ENCODE measurements at places on chromosomes 3 and 15.

GRCh38 chr3:189294649-189295048 is 122.9 kb downstream of the TPRG1 start:
- no peak for DNase-seq

DNA sequence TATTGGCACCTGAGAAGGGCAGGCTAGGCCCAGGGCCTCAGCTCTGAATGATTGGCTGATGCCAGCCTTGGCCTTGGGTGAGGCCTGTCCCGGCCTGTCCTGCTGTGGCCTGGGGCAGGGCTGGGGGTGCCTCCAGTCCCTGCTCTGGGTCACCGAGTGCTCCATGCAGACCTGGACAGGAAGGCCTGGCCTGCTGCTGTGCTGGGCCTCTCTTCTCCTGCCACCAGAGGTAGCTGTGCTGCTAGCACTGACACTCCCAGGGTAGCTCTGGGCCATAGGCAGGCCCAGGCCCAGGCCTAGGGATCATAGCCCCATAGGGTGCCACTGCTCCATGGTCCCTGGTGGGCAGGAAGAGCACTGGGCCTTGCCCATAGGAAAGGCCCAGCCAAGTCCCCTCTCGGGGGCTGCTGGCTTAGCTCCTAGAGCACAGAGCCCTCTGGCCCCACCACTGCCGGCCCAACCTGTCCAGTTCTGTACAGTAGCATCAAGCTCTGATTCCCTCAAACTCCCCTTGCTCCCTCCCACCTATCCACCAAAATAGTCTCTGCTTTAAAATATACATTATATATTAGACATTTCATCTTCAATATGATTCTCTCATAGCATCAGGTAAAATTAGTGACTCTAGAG is 18.2 kb downstream of the ABTB1 start:
- peak; percentile 27 for DNase-seq

DNA sequence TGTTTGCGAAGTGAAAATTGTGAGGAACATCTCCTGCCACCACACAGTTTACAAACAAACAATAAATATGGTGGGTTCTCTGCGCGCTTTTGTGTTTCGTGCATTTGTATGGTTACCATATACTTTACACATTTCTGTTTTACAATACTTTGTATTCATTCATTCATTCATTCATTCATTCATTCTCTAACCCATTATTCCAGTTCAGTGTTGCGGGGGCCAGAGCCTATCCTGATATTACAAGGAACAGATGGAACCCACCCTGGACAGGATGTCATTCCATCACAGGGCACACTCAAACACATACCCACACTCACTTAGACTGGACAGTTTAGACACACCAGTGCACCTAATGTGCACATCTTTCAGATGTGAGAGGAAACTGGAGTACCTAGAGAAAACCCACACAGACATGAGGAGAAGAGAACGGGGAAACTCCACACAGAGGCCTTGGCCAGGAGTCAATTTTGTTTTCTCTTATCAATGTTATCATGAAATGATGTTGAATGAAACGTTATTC is 160.5 kb downstream of the FNDC3B start:
- DNase-seq = no peak

GRCh38 chr3:99232696-99233095 is 331.2 kb upstream of the DCBLD2 start:
- no peak for DNase-seq

- no peak for DNase-seq
Observed at GRCh38 chr15:45885801-45886200, 251.0 kb downstream of the SQOR start.

GRCh38 chr15:62147551-62147950 is 17.5 kb downstream of the C2CD4B start:
- no peak for DNase-seq

- DNase-seq = no peak
Observed at GRCh38 chr3:19070325-19070724, 78.0 kb upstream of the KCNH8 start.

DNA sequence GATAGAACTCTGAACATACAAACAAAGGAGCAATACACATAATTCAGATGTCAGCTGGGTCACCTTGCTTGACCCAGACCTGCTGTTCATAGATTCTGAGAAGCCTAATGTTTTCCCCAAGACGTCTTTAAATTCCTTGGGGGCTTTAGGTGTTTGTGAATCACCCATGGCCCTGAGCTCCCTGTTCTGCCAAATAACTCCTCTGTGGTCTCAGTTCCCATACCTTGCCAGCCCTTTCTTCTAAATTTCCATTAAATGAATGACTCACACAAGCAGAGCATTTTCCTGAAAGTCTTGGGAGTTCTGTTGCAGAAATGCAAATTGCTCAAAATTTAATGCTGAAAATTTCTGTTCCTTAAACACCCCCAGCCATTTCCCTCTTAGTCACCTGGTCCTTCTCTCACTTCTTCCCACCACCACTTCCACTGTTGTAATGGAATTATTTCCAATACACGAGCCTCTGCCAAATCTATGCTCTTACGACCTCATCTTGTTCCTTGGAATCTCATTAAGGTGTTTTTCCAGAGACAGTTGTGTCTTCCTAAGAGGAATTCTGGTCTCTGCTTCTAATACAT is 33.4 kb upstream of the PSMD6 start:
- DNase-seq = no peak

- DNase-seq = no peak
Observed at GRCh38 chr15:26758079-26758478, 14.8 kb downstream of the GABRB3 start.

DNA sequence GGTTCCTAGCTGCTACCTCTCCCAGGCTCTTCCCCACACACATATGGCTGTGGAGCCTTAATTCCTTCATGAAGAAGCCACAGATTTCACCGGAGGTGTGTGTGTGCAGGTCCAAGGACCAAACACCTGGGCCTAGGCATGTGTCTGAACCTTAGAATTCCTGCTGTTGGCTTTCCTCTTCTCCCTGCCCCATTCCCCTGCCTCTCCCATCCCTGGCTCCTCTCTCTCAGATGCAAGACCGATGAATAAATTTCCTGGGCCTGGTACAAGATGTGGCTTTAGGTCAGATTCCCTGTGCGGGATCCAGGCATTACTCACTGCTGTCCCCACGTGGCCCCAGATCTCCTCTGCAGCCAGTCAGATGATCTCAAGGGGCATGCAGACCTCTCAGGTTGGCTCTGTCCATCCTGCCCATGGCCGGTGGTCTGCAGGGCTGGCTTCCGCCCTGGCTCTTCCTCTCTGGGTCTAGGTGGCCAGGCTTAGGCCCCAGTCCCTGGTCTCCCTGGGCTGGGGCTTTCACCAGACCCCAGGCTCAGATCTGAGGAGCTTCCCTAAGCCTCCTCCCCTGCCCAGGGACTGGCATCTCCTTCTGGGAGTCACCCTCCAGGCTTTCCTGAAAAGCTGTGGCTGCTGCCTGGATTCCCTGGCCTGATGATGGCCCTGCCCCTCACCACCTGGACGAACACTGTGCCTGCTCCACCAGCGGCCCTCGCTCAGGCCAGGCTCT is 20.5 kb downstream of the CCR9 start:
- DNase-seq = no peak

GRCh38 chr3:186609247-186609868 is 3.5 kb upstream of the AHSG start:
- DNase-seq = no peak

DNA sequence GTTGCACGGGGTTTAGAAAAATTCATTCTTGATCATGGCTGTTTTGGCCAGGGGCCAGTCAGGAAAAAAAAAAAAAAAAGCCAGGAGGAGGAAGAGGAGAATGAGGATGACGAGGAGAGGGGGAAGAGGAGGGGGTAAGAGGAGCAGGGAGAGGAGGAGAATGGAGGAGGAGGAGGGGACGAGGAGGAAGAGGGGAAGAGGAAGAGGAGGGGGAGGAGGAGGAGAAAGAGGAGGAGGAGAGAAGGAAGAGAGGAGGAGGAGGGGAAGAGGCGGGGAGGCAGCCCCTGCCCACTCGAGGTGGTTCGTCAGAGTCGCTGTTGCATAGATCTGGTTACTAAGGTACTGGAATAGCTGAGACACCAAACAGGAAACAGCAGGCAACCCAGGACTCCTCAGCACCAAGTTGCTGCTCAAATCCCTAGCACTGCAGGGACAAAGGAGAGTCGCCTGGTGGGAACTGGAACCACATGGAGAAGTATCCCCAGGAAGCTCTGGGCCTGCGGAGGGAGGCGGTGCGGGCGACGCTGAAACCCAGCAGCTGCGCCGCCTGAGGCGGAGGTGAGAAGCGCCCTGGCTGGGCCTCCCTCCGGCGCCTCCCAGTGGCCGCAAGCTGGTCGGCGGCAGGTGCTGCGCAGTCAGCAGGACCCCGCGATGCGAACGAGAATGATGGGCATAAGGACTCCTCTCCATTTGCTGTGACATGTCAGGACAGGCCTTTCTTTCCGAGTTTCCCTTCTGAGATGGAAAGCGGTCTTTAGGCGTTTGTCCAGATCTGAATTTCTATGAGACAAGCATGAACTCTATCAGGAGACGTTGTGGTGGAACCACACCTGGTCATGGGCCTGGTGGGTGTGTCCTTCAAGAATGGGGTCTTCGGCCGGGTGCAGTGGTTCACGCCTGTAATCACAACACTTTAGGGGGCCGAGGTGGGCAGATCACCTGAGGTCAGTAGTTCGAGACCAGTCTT is 17.5 kb downstream of the FAM240A start:
- peak; percentile 84 for DNase-seq

DNA sequence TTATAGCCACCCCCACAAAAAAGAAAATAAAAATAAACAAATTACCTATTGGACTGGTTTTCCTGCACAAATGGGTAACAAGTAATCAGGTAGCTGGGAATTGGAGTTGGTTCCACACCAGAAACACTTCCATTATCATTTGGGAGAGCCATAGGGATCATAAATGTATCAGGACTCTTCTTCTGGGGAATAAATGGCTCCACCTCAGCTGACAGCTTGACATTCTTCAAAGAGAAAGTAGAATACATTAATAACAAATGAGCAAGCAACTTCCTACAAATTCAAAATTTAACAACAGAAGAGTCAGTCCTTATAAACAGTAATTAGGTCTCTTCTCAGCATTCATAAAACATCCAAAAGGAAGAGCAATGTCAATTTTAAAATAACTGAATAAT is 8.7 kb downstream of the SECISBP2L start:
- no peak for DNase-seq

DNA sequence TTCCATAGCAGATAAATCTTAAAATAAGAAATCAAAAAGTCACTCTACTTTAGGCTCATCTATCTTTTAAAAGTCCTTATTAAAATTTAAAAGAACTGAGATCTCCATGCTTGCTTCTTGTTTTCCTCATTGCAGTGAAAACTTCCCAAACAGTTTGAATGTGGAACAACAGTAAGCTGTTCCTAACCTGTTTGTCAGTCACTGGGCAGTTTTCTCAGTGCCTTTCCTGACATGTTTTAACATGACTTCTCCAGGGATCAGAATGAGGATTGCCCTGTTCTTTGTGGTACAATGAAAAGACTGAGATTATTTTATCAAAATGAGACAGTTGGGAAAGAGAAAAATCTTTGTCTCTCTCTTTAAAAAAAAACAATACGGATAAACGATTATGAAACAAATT is 774 bp downstream of the GPR87 start:
- no peak for DNase-seq

DNA sequence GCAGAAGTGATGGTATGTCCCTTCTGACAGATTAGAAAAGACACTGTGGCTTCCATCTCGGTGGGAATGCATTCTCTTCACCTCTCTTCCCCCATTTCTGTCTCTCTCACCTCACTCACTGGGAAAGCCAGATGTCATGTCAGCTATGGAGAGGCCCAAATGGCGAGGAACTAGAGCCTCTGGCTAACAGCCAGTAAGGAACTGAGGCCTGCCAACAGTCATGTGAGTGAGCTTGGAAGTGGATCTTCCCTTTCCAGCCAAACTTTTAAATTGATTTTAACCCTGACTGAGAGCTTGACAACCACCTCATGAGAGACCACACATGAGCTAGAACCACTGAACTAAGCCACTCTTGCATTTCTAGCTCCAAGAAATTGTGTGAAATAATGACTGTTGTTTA is 35.2 kb upstream of the CDAN1 start:
- DNase-seq = peak; percentile 20

DNA sequence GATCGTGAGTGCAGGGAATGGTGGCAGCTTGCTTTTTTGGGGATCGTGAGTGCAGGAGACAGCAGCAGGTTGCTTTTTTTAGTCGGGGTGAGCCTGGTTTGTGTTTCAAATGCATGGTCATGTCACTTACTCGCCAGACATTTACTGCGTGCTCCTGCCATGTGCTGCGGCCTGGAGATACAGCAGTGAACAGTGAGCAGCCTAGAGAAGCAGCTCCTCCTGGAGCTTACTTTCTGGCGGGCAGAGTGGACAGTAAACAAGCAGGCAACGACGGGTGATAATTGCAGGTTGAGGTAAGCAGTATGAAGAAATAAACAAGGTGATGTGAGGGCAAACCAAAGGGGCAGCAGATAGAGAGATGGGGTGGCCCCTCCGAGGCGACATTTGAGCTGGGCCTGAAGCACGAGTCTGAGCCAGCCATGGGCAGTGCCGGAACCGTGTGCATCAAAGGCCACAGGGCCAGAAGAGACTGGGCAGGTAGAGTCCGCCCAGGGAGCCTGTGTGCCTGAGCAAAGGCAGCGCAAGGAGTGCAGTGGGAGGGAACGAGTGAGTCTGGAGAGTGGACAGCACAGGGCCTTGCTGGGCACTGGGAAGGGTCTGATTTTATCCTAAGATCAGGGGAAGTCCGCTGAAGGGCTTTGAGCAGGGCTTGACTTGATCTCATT is 57.3 kb upstream of the RASA2 start:
- peak; percentile 42 for DNase-seq

DNA sequence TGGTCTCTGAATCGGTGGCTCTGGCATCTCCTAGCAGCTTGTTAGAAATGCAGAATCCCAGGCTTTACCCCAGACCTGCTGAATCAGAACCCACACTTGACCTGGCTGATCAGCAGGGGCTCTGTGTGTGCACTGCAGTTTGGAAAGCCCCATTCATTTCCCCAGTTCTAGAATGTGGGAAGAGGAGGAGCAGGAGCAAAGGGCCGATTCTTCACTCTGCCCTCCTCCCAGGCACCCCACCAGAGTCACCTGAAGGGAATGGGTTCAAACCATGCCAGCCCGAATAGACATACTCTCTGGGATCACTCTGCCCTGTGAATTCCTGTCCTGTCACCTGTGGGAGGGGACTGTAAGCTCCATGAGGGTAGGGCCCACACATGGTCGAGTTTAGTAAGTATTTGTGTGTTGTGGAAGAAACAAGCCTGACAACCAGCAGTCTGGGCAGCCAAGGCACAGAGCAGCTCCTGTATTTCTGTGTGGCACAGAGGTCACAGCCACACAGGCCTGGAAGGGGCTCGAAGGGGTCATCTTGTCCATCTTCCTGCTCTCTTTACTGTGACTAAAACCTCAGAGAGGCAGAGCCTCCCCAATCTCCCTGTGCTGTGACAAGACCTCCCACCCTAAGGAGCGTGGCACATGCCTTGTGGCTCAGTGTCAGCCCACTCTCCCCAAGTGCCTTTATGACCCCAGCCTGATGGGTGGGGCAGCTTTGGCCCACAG is 29.0 kb upstream of the HHATL start:
- no peak for DNase-seq

GRCh38 chr3:39501968-39502837 is 34.7 kb downstream of the MOBP start:
- no peak for DNase-seq

GRCh38 chr15:31346367-31347066 is 19.9 kb downstream of the KLF13 start:
- DNase-seq = no peak

- DNase-seq = peak; percentile 89
Observed at GRCh38 chr15:99452728-99453636, 112.8 kb upstream of the MEF2A start.

Measured in left ventricle myocardium inferior (tissue), 1 donor.